ENCODE measurements at places on chromosomes 11 and 22. TPM values are rescaled to one million over a fixed set of nuclear protein-coding genes. Genes with fewer than 3 reads are reported as not detected.

- no peak for DNase-seq
These were observed 6.4 kb downstream of the MOB2 start for GRCh38 chr11:1480191-1480554.

GRCh38 chr11:36363361-36364268 is 67.5 kb downstream of the PRR5L start:
- no peak for DNase-seq

- no peak for DNase-seq
These were observed 26.4 kb downstream of the LRFN4 start for GRCh38 chr11:66883016-66883965.

- DNase-seq: no peak
These were observed 123.3 kb downstream of the APIP start for GRCh38 chr11:34792814-34793258.

Gene APOBEC3B
- 7.2 TPM for polyA plus RNA-seq

DNA sequence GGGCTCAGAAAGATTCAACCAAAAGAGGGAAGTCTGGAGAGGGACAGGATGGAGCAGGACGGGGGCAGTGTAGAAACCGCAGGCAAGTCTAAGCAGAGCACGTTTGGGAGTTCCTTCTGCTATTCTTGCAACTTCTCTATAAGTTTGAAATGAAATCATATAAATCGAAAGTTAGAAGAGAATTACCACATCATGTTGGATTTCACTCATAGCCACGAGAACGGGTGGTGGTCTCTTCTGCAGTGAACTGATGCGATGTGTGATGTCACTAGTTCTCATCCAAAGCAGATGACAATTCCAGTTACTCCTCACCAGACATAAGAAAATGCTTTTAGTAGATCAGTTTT is 36.0 kb downstream of the KCNQ1 start:
- no peak for DNase-seq

Gene AIFM3
- 0.54 TPM for polyA plus RNA-seq

GRCh38 chr11:62534779-62535545 is 11.6 kb downstream of the AHNAK start:
- no peak for DNase-seq

DNA sequence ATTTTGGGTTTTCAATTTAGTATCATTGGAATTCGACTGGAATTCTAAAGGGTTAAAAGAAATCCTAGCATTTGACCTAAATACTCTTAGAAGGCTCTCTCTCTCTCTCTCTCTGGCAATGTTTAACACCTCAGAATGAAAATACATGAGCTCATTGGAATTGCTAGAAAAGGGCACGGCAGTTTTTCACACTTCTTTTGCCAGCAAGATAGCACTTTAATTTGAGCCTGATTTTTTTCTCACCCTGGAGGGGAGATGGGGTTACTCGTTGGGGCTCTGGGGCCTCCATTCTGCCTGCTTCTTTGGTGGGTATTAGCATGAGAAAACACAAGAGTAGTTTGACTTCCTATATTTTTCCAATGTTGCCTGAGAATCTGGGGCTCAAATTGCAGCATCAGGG is 22.8 kb upstream of the CLMP start:
- no peak for DNase-seq

DNA sequence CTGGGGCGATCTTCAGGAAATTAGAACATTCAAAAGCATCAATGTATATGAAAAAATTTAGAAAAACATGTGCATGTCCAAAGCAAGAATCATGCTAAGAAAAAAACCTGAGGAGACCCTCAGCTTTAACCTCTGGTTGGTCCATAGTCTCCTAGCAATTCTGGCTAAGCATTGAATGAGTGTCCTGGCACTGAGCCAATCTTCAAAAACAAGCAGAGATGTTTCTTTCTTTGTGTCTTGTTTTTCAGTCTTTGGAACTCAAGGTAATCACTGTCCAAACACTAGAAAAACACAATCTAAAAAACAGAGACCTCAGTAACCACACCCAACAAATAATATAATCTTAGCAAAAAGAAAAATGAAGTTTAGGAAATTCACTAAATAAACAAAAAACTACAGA is 205.4 kb upstream of the CARD18 start:
- DNase-seq: no peak

DNA sequence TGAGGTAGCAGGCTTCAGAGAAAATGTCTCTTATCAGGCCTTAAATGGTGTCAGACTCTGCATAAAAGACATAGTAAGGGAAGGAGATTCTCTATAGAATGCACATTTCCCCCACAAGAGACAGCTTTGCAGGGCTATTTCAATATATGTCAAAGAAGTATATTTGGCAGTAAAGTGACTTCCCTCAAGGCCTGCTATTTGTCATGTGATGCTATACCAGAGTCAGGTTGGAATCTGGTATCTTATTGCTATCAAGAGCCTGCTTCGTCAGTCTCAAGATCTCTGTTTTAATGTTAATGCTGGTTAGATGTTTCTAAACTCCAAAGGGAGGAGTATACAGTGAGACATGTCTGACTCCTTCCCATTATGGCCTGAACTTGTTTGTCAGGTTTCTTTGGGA is 40.4 kb upstream of the MTMR2 start:
- DNase-seq: no peak

DNA sequence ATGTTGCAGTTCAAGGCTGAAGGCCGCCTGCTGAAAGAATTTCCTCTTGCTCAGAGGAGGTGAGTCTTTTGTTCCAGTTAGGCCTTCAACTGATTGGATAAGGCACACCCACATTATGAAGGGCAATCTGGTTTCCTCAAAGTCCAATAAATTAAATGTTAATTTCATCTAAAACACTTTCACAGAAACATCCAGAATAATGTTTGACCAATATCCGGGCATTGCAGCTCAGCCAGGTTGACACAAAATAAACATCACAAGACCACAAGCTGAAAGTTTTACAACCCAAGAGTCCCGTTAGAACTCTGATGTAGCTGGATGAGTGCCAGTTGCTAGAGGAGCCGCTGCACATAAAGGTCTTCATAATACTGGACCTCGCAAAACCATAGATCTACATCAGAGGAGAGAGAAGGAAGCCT is 64.9 kb upstream of the EED start:
- no peak for DNase-seq

Gene GRAP2
- 3.1 TPM for polyA plus RNA-seq

DNA sequence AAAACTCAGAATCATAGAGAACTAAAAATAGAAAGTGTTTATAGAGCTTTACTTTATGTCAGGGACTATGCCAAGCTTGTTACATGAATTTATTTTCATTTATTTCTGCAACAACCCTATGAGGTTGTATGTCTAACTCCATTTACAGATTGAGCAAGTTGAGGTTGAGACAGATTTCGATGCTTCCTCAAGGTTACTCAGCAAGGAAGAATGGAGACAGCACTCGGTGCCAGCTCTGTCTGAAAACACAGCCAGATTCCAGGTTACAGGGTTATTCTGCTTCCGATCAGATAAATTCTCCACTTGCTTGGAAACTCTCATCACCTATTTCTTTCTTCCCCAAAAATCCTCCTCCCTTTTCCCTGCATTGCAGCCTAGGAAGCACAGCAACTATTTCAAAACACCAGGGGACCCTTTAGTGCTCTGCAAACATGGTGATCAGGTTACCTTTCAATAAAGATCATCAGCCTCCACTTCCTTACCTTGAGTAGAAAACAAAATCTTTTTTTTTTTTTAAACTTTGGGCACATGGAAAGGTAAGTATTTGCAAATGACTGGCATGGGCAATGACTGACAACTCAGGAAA is 7.0 kb downstream of the MMP3 start:
- no peak for DNase-seq

GRCh38 chr22:46770726-46771125 is 8.3 kb downstream of the TBC1D22A start:
- DNase-seq: no peak

Gene PACSIN2
- polyA plus RNA-seq: 22.7 TPM

DNA sequence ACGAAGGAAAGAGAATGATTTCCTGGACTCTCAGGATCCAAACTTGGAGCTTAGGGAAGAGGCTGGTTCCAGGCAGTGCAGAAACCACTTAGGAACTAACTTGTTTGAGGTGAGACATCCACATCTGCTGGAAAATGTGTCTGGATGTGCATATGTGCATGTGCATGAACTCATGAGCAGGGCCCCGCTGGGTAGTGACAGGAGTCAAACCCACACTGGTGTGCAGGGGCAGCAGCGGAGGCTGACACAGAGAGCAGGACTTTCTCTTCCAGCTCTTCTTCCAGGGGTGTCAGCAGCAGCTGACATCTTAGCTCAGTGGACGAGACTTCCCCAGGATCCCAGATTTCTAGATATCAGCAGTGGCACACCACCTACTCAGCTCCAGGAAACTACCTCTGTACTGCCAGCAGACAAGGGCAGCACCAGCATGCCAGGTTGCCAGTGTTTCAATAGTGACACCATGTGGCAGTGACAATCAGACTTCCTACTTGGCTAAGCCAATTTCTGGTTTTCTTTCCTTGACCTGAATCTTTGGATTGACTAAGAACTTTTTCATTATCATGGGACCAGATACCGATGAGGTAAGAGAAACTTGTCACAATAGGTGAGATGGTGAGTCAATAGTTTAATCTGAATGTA is 227.5 kb upstream of the ZC3H12C start:
- DNase-seq: no peak

GRCh38 chr11:420054-420910 is 5.5 kb upstream of the SIGIRR start:
- DNase-seq: no peak

GRCh38 chr11:15123849-15124248 is 9.1 kb downstream of the INSC start:
- DNase-seq: no peak

- DNase-seq: no peak
These were observed 102.7 kb downstream of the MRTFA start for GRCh38 chr22:40533712-40534378.

GRCh38 chr22:41920271-41920976 is 5.5 kb upstream of the SHISA8 start:
- no peak for DNase-seq

DNA sequence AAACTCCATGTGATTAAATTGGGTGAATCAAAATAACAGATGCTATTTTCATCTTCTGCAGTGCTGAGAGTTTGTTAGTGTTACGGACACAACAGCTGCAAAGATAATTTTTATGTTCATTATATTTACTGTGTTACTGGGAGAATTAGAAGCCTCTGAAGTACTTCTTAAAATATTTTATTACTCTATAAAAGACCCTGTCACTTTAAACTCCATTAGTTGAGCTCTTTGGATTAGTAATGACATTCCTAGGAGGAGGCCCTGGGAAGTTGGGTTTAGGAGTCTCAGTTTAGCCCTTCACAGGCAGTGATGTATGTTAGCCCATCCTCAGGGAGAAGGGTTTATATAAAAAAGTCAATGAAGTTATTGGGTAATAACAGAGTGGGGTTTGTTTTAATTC is 596.7 kb downstream of the JRKL start:
- no peak for DNase-seq

DNA sequence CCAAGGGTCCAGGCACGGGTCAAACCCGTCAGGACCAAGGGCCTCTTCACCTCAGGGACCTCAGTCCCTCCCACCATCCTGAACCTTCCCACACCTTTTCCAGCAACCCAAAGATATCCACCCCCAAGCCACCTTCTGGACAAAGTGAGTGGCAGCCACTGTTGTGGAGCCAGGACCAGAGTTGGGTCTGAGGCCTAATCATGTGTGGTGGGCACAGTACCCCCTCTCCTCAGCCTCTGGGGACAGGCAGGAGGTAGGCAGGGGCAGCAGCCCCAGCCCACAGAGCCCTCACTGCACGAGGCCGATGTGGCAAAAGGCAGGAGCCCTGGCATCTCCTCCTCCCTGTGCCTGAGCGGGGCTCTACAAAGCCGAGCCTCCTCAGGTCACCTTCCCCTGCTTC is 2.5 kb downstream of the KCNJ11 start:
- DNase-seq: no peak
